Suprapubic skin (tissue), 4 donors: ENCODE measurements at places on chromosomes 16 and 17.

- DNase-seq: no peak
Measured at GRCh38 chr16:78324649-78325285, 225.3 kb downstream of the WWOX start.

GRCh38 chr17:44112284-44113280 is 10.9 kb downstream of the HDAC5 start:
- DNase-seq: no peak

GRCh38 chr16:69859105-69859989 is 91.8 kb upstream of the CLEC18A start:
- DNase-seq: no peak

DNA sequence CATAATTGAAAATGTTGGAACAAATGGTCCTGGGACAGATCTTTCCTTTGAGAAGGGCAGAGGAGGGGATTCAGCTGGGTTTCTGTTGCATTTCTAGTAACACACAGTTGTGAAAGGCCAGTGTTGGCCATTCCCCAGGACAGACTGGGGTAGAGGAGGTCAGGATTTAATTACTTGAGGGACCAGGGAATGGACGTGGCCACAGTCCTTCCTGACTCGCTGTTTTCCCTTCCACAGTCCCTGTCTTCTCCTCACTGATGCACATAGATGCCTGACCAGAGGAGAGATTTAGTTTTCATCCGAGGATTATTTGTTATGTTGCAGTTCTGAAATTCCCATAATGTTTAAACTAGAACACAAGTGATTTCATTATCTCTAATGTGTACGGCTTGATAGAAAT is 25.2 kb upstream of the HEATR6 start:
- no peak for DNase-seq

GRCh38 chr17:16435925-16436886 is 20.8 kb downstream of the TRPV2 start:
- no peak for DNase-seq

- DNase-seq: peak; percentile 95
Measured at GRCh38 chr17:34252444-34253138, 2.5 kb upstream of the CCL2 start.

DNA sequence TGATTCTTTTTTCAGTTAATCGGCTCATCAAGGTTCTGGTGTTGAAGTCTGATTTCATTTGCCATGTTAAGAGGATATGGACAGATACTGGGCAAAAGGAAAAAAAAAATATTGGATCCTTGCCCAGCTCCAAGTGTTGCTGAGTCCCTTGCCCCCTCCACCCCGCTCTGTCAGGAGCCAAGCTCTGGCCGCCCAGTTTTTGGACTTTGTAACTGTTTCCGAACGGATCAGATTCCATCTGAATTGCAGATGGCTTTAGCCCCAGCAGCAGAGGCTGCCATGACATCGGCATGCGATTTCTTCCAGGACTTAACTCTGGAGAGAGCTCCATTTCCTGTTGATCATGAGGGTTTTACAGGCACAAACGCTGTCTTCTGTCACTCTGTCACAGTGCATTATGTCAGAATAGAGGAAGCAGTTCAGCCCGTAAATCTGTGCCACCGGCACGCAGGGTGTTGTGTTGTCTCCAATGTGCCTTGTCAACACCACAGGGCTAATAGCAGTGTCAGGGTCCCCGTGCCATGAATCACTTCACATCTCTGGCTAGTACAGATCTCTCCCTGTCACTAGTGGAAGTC is 615.6 kb downstream of the MAF start:
- DNase-seq: no peak

DNA sequence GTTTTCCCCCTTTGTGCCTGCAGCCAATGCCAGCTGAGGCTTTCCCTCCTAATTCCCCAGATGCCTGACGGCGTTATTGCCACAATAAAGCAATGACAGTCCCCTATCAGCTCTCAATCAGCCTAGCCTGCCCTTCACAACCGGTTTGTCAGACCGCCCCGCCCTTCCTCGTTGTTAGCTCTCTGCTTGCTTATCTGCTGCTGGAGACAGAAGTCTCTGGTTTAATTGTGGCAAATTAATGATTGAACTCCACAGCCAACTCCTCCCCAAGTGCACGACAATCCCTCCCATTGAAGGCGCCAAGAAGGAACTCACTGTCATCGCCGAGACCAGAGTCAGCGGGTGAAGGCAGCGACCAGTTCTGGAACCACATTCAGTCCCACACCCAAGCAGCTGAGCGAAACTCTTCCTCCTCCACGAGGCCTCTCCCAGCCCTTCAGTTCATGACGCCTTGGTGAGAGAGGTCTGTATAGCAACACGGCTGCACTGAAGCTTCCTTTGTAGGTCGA is 474.4 kb downstream of the SLC39A11 start:
- no peak for DNase-seq

- no peak for DNase-seq
Measured at GRCh38 chr17:45755050-45755449, 29.1 kb upstream of the CRHR1 start.

GRCh38 chr16:57476546-57477410 is 9.5 kb downstream of the DOK4 start:
- DNase-seq: peak; percentile 44

DNA sequence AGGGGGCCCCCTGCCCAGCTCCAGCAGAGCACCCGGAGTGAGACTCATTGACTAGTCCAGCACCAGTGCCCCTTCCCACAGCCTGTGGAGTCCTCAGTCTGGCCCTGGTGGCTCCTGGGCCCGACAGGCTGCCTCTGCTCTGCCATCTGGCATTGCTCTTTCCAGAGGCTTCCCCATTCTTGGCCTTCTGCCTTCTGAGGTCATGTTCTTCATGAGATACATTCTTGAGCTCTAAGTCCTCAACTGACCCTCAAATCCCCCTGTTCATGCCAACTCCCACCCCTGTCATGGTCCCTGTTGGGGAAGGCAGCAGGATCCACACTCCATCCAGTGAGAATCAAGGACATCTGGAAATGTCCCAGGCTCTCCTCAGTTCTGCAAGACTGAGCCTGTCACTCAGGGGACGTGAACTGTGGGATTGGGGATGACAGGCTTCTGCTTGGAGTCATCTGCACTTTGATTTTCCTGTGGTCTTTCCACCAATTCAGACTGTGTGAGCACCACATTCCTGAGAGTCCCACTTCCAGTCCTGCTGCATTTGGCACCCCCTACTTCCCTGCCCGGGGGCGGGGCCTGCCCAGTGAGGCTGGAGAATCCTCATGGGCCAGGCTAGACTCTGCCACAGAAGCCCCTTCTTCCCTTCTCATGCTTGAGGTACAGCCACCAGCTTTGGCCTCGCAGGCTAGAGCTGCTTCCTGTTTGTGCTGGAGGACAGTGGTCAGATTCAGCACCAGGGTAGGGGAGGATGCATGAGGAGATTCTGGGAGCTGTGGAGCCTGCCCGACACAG is 2.7 kb downstream of the TRPV2 start:
- DNase-seq: no peak

- DNase-seq: no peak
Measured at GRCh38 chr16:67834242-67834614, 7.9 kb upstream of the THAP11 start.

GRCh38 chr17:3935825-3936355 is 19.6 kb upstream of the P2RX1 start:
- no peak for DNase-seq

- peak; percentile 67 for DNase-seq
Measured at GRCh38 chr17:38667099-38667786, 7.5 kb downstream of the EPOP start.

DNA sequence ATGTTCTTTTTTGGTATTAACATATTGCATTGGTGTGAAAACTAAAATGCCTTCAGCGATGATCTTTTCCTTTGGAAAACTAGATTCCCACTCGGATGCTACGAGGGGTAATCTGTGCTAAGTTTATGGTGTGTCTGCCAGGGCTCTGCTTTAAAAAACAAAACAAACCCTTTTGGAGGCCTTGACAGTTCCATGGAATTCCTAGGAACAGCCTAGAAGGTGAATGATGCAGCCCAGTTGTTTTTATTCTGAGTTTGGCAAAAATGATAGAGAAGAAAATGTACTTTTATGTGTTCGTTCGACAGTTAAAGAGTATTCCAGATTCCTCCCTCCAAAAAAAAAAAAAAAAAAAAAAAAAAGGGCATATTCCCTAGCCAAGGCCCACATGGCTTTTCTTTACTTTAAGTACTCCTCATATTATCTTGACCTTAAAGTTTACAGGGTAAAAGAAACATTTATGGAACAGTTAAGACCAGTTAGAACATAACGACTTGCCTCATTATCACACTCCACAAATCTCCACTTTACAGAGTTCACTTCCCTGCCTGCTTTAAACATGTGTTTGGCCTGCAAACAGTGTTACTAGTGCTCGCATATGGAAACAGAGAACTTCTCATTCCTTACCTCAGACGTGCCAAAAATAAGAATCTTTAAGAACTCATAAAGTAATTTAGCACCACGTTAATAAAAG is 159.1 kb downstream of the WWOX start:
- no peak for DNase-seq

- no peak for DNase-seq
Measured at GRCh38 chr16:27107185-27107592, 40.5 kb downstream of the C16orf82 start.

DNA sequence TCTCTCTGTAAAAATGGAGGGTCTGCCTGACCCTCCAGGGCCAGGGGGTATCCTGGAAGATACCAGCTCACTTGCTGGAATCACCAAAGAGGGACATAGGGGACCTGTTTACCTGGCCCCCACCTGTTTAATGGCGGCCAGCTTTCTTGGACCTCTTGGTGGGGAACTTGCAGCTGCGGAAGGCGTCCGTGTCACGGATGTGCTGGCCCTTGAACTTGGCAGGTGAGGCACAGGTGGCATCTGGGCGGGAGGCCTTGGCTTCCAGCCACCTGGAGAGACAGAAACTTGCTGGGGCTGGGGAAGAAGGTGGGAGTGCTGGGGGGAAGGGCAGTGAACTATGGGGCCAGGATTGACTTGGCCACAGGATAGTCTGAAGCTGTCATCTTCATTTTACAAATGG is 3.5 kb downstream of the CHAD start:
- DNase-seq: no peak

DNA sequence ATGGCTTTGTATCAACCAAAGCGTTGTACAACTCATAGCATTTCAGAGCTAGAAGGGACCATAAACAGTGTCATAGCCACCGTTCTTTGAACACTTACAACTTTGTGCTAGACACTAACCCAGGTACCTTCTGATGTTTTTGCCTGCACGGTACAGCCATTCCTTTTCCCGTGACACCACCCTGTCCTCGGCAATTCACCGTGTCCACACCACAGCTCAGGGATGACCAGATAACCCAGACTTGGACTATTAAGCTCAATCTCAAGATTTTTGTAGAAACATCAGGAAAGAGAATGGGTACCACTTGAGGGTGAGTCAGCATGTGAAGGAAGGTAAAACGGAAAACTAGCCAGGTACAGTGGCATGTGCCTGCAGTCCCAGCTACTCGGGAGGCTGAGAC is 9.8 kb upstream of the CBFB start:
- DNase-seq: no peak

- DNase-seq: no peak
Measured at GRCh38 chr17:80807882-80808281, 183.8 kb upstream of the CHMP6 start.

DNA sequence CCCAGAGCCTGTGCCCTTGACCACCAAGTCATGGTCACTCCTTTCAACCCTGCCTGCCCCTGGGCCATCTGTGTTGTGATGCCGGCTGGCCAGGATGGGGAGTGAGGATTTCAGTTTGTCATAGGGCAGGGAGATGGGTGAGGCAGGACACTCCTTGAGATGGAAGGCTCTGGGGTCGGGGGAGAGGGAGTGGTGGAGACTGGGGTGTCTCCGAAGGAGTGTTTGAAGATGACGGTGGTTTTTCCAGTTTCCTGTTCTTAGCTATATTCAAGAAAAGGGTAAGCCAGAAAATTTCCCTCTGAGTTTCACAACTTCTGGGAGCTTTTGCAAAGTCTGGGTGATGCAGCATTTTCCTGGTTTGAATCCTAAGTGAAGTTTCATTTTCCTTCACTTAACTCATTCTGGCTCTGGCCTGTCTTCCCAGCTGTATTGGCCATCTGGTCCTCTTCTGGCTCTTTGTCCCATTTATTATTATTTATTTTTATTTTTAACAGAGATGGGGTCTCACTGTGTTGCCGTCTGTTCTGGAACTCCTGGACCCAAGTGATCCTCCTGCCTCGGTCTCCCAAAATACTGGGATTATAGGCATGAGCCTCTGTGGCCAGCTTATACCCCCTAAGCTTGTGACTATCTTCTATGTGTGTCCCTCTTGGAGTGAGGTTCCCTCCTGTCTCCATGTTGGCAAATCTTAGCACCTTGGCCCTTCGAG is 27.7 kb downstream of the ABCC1 start:
- peak; percentile 83 for DNase-seq

DNA sequence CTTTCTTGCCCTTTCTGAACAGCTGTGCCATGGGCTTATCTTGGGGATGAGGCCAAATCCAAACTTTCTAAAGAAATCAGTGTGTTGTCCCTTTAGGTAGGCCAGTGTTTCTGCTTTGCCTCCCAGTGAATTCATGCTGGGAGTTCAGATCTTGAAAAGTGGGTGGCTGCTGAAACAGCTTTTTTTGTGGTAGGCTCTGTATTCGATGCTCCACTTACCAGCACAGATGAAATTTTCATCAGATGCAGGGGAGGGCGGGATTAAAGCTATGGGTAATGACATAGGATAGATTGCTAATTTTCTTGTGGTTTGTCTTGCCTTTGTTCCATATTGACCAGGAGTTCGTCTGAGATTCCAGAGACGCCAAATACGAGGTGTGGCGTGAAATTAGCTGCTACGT is 2.8 kb downstream of the SOCS7 start:
- no peak for DNase-seq

GRCh38 chr17:58337210-58337599 is 8.6 kb upstream of the TSPOAP1 start:
- DNase-seq: peak; percentile 54
